ENCODE measurements at places on chromosomes 6 and 20.

DNA sequence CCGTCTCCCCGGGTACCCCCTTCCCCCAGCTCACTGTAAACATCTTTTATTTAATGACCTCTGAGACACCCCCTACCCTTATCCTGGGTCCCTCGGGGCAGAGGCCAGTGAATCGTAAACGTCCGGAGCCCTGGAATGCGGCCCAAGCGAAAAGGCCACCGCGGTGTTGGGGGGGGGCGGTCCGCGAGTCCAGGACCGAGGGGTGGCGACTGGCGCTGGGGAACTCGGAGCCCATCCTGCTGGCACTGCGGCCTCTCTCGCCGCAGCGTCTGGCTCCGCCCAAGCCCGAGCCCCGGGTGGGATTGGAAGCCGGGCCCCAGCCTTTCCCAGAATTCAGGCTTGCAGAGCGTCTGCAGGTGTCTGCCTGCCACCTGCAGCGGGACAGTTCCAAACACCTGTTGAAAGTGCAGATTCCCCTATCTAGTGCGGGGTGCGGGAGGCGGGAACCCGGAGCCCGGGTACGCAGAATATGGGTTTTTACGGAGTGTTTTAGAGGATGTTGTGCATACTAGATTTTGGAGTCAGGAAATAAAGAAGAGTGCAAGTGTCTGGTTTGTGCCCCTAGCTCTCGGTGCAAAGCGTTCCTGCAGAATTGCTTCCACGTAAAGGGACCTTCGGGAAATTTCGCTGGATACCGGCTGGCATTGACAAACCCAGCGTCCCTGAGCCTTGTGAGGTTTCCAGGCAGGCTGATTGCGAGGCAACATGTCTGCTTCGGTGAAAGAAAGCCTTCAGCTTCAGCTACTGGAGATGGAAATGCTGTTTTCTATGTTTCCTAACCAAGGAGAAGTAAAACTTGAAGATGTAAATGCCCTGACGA lies 800 bp downstream of the RWDD2A start:
- peak; percentile 5 for DNase-seq

- DNase-seq = no peak
These were observed 6.5 kb downstream of the CD24 start for GRCh38 chr6:106967936-106968555.

- DNase-seq = no peak
These were observed 46.3 kb downstream of the SOD2 start for GRCh38 chr6:159646733-159647132.

DNA sequence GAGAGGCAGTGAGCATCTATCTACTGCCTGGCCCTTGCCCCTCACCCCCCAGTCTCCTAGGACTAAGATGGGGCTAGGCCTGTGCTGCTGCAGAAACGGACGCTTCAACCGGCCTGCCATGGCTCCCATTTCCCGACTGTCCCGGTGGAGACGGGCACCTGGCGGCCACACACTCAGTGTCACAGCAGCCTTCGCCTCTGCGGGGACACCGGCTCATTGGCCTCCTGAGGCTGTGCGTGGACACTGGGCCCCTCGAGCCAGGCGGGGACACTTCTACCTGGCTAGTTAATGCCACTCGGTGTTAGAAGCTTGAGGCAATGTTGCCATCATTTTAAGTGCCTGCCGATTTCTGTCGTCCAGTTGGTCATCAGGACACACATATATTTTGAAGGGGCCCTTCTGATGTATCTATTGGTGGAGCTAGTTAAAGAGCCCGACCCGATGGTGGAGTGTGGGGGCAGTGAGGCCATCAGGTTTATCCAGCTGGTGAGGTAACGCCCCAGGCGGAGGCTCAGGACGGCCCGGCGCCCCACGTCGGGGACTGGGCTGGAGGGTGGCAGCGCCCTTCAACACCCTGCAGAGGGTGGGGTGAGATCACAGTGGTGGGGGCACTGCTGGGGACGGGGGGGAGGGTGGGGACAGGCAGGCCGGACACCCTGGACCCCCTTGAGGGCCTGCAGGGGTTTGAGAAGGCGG lies 58.9 kb upstream of the GATA5 start:
- DNase-seq = no peak

DNA sequence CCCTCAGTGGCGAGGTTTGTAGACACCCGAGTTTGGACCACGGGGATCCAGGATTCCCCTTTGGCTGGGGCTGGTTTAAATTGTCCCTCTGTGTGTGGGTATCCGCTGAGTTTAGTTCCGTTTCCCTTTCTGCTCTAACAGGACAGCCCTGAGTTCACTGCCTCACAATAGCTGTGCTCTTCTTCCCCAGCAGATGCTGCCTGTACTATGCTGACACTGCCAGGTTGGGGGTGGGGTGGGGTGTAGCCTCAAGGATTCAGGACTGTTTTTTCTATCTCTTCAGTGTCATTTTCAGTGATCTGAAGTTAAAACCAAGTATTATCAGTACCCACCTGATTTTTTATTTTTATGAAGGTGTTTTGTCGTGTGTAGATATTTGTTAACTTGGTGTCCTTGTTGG lies 655.0 kb downstream of the COL12A1 start:
- DNase-seq = no peak

DNA sequence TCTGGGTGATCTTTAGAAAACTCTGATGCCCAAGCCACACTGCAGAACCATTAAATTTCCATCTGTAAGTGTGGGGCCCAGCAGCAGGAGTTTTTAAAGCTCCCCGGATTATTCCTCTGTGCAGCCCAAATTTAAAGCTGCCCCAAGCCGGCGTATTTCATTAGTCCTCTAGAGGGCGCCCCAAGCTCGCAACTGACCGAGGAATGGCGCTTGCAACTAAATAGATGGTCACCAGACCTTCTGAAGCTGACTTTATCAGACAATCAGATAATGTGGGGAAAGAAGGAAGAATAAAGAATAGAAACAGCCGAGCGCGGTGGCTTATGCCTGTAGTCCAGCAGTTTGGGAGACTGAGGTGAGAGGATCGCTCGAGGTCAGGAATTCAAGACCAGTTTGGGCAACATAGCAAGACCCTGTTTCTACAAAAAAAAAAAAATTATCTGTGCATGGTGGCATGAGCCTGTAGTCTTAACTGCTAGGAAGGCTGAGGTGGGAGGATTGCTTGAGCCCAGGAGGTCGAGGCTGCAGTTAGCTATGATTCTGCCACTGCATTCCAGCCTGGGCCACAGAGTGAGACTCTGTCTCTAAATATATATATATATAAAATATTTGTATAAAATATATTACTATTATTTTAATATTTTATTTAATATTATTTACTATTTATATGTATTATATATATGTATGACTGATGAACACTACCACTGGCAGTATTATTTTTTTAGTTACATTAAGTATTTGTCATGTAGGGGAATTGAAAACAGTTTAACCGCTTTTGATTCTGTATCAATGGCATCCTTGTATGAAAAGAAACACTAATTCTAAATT lies 56.0 kb downstream of the OTOR start:
- DNase-seq = peak; percentile 38

DNA sequence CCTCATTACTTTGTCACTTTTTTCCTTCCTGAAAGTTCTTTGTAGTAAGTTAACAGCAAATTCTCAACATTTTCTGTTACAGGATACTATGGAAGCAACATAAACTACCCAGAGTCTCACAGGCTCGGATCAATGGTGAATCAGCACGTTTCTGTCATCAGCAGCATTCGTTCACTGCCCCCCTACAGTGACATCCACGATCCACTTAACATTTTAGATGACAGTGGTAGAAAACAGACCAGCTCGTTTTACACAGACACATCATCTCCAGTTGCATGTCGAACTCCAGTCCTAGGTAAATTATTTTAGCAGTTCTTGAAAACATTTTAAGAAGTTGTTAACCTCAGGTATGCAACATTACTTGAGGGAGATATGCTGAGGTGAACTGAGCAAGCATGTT lies 51.6 kb downstream of the RFX6 start:
- no peak for DNase-seq

- no peak for DNase-seq
These were observed 141.5 kb downstream of the GMDS start for GRCh38 chr6:2103765-2104523.

- no peak for DNase-seq
These were observed 348.2 kb downstream of the TFAP2B start for GRCh38 chr6:51166914-51167313.

GRCh38 chr6:43296780-43297497 lies 1.1 kb upstream of the SLC22A7 start:
- DNase-seq = no peak

GRCh38 chr20:57034001-57034400 lies 232.4 kb downstream of the BMP7 start:
- no peak for DNase-seq

DNA sequence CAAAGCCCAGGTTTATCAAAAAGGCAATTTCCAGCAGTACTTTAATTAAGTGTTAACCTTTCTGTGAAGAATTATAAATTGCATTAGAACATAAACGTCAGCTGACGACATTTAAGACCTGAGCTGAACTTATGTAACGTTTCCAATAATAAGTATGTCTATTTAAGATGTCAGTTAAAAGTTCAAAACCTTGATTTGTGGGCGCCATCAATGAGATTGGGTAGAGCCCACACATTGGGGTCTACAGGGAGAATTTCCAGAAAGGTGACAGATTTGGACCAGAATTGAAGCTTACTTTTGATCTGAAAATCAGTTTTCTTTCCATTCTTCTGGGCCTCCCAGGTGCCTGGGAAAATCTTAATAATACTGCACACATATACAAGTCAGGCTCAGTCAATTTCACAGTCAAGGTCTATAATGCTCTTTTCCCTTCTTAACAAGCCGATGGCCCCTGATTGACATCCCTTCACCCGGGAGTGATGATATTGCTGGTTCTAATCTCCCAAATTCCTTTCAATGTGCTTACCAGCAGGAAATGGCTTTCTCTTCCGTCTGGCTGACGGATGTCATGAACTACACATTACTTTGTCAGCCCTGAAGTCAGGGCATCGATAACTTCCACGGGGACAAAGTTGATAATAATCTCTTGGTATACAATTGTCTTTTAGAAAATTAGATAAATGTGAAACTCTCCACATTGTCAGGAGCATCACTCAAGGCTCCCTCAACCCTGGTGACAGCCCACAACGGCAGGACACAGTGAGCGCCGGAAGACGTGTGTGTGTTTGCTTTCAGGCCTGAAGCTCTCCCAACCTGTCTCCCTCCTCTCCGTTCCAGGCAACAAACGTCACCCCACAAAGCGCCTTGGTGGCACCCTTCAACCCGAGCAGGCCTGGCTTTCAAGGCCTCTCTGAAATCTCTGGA lies 396.5 kb upstream of the CNR1 start:
- no peak for DNase-seq

DNA sequence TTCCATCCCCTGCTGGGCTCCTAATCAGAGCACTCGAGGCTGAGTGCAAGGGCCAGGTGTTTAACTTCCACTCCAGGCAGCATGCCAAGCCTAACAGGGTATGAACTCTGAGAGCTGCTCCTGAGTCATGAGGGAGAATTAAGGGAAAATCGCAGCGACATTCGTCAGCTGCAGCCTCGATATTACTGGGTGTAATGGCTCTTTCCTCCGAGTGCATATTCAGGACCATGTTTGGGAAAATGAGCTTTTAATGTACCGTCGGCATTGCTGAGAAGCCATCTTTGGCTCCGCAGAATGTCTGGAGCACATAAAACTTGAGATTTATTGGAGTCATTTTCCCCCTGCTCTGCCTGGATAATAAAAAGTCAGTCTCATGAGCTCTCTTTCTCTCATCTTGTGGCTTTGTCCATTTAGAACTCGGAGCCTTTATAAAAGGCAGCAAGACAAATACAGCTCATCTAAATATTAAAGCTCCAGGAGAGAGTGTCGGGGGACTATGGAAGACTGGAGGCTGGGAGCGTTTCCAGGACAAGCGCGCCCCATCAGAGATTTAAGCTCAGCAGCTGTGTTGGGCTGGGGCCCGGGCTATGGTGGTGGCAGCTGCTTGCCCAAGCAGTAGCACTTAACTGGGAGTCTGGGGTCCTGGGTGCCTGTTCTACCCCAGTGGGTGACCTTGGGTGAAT lies 103.7 kb downstream of the TOX2 start:
- no peak for DNase-seq

- DNase-seq = no peak
These were observed 139.9 kb upstream of the PMEPA1 start for GRCh38 chr20:57849521-57850215.

- DNase-seq = no peak
These were observed 122.7 kb upstream of the RIPOR2 start for GRCh38 chr6:25058441-25058840.

All from activated T-cell treated with anti-CD3 and anti-CD28 coated beads for 48 hours (primary cell).